ENCODE measurements at places on chromosomes 13 and 19.
A peak's percentile ranks its signal among the peaks of the same experiment; 100 is the strongest.

- peak; percentile 31 for DNase-seq
These were observed 150.3 kb downstream of the SLITRK5 start for GRCh38 chr13:87821512-87821911.

DNA sequence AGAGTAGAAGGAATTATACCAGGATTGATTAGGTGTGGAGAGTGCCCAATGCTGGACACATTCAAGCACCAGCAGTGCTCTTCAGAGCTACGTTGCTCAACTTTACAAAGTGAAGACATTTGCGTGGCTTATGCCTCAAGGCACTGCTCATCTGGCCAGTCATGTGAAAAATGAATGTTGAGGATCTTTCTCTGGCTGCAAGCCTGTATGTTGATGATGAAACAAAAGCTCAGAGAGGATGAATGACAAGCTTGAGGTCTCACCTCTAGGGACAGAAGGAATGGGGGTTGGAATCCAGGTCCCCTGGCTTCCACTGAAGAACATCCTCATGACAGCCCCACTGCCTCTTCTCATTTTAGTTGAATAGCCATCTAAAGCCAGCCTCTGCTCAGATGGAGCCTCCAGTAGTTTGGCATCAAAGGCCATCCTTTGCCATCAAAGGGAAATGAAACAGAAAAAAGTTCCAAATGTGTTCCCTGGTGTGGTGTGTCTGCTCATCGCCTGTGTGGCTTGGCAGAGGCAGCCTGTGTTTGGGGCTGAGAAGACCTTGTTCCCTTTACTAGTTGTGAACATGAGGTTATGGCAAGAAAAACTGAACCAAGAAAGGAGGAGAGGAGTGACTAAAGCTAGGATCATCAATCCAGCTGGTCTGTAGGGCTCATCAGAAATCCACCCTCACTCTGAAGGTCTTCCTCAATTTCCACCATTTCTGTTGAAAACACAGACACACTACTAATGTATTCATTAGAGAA lies 114.0 kb upstream of the KL start:
- no peak for DNase-seq

GRCh38 chr19:11418549-11419506 lies at the start of gene RGL3:
TSS of gene RGL3 (minus strand) at chr19:11419314. CDS start at chr19:11419278, 36 bp downstream.
- no peak for DNase-seq

DNA sequence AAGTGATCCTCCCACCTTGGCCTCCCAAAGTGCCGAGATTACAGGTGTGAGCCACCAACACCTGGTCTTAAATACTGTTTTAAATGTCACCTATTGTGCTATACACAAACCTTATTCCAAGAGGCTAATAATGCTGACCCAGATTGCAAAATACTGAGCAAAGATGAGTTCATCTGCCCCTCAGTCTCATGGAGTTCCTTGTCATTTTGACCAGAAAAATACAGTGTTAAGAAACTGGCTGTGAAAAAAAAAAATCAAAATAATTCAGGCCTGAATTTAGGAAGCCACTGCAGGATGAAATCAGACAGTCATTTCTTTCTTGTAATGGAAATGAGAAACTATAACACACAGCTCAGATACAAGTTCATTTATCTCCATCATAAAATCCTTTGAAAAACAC lies 59.9 kb downstream of the TBC1D4 start:
- DNase-seq = no peak

DNA sequence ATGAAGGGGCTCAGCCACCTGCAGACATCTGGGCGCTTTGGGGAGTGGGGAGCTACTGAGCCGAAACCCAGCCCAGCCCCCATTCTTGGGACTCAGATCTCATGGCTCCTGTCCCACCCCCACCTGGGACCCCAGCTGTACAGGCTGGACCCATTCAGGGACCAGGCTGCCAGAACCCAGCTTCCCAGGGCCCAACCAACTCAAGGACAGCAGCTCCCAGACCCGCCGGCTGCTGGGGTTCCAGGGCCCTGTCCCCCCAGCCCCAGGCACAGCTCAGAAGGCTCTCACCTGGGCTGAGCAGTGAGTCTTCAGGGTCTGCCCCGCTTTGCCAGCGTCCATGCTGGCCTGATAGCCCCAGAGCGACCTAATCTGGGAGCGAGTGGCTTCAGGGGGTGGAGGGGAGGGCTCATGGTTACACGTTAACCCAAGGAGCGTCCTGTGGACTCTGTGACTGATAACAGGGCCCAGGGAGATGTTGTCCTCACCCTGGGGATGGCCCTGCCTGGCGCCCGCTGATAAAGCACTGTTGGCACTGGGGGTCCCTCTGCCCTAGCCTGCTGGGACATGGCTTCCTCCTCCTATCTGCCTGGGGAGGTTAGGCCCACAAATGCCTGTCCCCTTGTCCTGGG lies at the start of gene TMEM86B:
TSS of gene TMEM86B (minus strand) at position 361 of the 629 bp plus-strand sequence. CDS start at position 339, 22 bp downstream.
- DNase-seq = no peak

DNA sequence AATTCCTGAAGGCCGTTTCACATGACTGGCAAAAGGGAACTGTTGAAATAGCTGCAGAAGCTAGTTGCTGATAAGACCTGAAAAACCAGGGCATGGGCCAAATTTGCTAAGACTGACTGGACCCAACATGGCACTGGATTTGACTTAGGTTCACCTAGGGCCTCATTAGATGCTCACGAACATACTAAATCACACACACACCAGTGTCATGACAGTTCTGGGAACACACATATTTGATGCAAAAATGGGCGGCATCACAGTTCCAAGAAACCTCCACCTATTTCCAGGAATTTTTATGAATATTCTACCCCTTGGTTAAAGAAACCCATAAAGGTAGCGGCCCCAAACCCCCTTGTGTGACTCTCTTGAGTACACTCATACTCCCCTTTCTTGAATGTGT lies 99.6 kb upstream of the OBI1 start:
- DNase-seq = no peak

GRCh38 chr13:75345193-75345592 lies 136.8 kb downstream of the TBC1D4 start:
- DNase-seq = no peak

DNA sequence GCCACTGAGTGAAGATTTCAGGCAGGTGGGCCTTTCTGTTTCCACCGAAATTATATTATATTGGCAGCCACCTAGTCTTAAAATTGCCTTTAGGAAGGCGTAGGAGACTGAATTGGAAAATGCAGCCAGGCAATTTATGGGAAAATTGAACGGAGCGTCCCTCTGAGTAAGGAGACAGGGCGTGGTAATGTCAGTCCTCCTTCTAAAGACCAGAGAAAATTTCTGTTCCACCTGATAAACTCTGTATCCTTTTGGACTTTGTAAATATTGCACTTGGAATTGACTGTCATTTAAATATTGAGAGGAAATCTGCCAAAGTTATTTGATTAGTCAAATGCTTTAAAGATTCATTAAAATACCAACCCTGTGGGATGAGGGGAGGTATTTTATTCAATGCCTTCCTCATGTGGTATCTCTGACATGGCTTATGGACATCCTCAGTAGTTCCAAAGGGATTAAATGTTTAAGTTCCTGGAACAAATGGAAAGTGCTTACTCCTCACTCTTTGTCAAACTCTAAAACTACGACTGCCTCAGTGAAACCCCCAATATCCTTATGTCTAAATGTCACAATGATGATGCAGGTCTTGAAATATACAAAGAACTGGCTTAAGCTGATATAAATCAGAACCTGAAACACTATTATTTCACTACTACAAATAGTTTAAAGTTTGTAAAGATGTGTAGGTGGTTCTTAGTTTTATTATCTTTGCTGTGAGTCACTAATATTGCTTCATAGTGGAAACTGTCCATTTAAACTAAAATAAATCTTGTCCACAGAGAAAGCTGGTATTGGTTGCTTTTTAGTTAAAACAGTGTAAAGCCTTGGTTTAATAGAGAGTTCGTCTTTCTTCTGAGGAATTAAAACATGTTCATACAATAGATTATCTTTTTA lies 203.2 kb downstream of the FGF14 start:
- no peak for DNase-seq

DNA sequence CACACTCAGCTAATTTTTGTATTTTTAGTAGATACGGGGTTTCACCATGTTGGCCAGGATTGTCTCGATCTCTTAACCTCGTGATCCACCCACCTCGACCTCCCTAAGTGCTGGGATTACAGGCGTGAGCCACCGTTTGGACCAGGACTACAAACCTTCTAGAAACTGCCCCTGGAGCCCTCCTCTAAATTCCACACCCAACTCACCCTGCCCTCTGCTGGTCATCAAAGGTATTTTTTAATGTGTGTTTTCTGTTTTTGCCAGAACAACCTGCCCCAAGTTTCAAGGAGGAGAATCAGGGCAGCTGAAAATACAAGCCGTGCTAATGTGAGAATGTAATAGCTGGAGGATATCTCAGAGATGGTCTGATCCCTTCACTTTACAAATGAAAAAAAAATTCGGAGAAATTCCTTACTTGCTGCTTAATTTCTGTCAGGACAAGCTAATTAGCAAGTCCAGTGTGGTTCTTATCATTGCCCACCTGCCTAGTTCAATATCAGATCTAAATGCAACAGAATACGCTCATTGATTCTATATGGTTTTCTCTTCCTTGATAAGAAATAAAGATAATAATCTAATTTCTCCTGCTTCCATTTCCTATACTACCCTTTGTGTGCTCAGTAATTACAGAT lies 4.1 kb downstream of the ATP8A2 start:
- peak; percentile 28 for DNase-seq

- DNase-seq = no peak
These were observed 94.6 kb downstream of the KL start for GRCh38 chr13:33110713-33111413.

- DNase-seq = no peak
These were observed 110.9 kb downstream of the IER2 start for GRCh38 chr19:13260883-13261653.

GRCh38 chr19:55071913-55072312 lies 3.8 kb upstream of the EPS8L1 start:
- no peak for DNase-seq

- no peak for DNase-seq
These were observed 16.2 kb downstream of the COL4A2 start for GRCh38 chr13:110323172-110323891.

DNA sequence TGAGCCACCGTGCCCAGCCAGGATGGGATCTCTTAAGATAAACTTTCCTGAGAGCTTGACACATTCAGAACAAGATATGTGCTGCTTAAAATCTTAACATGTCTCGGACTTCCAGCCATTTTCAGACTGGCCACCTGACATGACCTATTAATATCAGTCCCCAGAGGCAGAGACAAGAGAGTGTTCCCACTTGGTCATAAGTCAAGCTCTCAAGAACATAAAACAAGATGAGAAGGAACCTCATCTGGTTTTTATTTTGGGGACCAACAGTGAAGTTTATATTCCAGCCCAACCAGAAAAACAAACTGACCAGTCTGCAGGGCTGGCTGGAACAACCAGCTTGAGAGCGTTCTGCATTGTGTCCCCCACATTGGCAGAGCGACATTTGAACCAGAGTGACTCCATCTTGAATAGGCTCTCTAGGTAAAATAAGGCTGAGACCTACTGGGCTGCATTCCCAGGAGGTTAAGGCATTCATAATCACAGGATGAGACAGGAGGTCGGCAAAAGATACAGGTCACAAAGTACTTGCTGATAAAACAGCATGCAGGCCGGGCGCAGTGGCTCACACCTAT lies 21.8 kb upstream of the PLEKHF1 start:
- no peak for DNase-seq

GRCh38 chr19:45439569-45440258 lies 16.0 kb upstream of the ERCC1 start:
- DNase-seq = peak; percentile 73

GRCh38 chr13:19713186-19713965 lies 69.4 kb downstream of the PSPC1 start:
- DNase-seq = no peak

- DNase-seq = no peak
These were observed 5.5 kb upstream of the CCNE1 start for GRCh38 chr19:29806098-29806866.

DNA sequence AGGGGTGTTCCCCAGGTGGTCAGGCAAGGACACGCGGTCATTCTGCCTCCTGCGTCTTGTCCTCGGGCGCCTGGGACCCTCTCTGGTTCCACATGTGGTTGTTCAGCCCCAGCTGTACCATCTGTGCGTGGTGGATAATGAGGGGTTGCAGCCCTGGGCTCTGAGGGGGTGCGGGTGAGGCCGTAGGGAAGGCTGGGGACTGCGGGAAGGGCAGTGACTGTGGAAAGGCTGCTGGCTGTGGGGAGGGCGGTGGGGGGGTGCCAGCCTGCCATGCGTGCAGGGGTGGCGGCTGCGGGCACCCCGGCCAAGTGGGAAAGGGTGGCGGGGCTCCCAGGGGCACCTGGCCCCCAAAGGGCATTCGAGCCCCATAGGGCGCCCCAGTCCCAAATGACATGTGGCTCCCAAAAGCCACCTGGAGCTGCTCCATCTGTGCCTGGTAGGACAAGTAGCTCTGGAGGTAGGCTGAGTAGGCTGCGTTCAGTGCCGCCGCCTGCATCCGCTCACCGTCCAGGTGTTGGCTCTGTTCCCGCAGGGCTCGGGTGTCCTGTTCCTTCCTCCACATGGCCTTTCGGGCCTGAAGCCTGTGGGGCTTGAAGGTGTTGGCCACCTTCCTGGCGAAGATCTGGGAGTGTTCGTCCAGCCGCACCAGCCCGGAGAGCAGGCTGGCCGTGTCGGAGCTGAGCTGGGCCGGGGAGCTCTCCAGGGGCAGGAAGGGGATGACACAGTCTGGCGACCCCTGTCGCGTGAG lies 15.1 kb downstream of the TICAM1 start:
- no peak for DNase-seq

DNA sequence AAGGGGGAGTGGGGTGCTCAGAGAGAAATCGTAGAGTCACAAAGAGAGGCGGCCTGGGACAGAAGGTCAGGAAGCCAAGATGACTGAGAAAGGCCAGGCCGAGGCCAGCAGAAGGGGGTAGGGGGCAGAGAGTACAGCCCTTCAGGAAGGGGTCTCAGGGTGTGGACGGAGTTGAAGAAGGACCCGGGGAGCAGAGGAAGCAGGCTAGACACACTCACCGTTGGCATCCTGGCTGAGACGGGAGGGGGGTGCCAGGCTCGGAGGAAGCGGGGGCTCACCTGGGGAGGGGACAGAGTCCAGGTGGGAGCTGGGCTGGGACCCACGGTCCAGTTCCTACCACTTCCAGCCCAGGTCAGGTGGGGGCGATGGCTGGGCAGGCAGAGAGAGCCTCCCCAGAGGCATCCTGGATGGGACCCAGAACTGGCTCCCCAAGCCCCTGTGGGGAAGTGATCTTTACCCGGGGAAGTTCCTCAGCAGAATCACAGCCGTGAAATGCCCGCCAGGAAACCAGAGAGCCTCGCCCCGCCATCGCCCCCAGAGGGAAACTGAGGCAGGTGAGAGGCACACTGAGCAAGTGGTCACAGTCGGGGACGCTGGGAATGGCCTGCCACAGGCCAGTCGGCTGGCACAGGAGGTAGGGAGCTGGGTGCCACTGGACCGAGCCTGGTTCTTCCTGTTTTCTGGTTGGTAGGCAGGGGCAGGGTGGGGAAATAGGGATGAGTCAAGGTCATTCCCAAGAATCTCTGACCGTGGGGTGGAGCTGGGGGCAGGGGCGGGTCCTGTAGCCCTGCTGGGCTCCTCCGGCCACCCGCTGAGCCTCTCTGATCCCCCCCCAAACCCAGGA lies 1.4 kb downstream of the MATK start:
- DNase-seq = no peak

GRCh38 chr19:46901701-46902401 lies 41.1 kb downstream of the ARHGAP35 start:
- no peak for DNase-seq
